ENCODE measurements at places on chromosomes 11 and 22. TPM values are rescaled to one million over a fixed set of nuclear protein-coding genes. Genes with fewer than 3 reads are reported as not detected.

GRCh38 chr11:6538456-6538855 is 41.4 kb downstream of the DNHD1 start:
- H3K4me1 ChIP-seq: no peaks in the 10 kb centered on the region
- H3K27me3 ChIP-seq: no peaks in the 10 kb centered on the region
- H3K36me3 ChIP-seq: no peaks in the 10 kb centered on the region
- H3K27ac ChIP-seq: no peak overlapping the region
- no peak for DNase-seq

DNA sequence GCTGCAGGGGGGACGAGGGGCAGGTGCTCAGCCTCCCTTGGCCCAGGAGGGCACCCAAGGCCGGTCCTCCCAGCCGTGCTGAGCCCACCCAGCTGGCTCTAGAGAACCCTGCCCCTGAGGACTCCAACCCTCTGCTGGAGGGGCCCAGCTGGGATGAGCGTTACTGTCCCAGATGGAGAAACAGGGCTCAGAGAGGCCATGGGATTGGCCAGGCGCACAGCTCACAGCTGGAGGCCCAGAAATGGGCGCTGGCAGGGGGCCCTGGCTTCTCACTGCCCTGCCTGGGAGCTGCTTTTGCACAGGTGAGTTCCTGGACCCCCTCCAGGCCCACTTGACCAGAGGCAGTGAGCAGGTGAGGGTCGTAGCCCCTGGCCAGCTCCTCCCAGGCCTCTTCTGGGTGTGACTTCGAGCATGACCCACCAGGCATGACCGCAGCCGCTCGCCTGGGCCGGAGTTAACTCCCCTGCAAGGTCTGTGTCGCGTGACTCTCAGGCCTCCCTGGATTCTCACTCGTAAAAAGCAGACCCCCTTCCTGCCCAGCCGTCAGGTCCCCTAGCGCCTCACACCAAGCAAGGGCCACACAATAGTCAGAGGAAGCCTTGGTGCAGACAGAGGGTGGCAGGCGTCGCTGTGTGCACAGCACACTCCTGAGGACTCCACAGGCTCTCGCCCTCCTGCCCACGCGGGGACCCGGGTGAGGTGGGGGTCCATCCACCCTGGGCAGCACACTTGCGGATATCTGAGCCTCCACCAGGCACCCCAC is 19.7 kb upstream of the IL17REL start:
- DNase-seq: no peak
- no peak overlapping the region for H3K4me3 ChIP-seq
- no peaks in the 10 kb centered on the region for H3K27me3 ChIP-seq
- peaks cover 5% of the 10 kb centered on the region for H3K4me1 ChIP-seq

GRCh38 chr11:112525844-112526590 is 265.4 kb upstream of the PLET1 start:
- no peak overlapping the region for H3K4me3 ChIP-seq
- H3K27me3 ChIP-seq: no peaks in the 10 kb centered on the region
- H3K4me1 ChIP-seq: no peaks in the 10 kb centered on the region
- no peaks in the 10 kb centered on the region for H3K36me3 ChIP-seq
- no peak for DNase-seq

Gene OR51B5
- not detected for total RNA-seq

Gene BATF2
- total RNA-seq: 12.0 TPM

Gene BCR
- total RNA-seq: 55.8 TPM

All from Peyer's patch (tissue), 4 donors.